ENCODE measurements at places on chromosomes 16 and 17.

DNA sequence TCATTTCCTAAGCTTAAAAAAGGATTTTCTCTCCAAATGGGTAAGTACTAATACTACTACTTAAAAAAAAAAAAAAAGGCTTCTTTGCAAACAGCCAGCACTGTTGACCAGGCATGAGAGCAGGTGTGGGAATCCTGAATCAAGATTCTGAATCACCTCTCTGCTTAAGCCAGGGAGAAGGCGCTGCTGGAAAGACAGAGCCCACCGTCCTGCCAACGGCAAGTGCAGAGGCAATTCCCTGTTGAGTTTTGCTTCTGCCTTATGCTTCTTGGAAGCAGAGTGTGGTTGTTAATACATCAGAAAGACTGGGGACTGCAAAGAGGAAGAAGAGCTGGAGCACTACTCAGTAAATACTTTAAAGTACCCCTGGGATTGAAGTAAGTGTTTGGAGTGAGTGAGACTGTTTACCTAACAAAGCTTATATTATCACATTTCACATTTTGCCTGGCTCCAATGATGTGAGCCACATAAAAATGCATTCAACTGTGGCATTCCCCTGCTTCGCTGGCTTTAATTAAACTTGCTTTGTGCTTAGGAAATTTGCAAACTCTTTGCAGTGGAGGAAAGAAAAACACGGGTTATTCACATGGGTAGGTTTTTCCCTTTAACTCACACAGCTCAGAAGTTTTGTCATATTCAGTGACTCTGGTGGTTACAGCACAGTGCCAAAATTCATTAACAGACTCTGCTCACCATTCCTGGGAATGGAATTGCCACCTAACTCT, 86.0 kb upstream of the KIF2B start:
- DNase-seq = peak; percentile 13

GRCh38 chr17:36523113-36523512, 11.6 kb downstream of the MYO19 start:
- DNase-seq = no peak

DNA sequence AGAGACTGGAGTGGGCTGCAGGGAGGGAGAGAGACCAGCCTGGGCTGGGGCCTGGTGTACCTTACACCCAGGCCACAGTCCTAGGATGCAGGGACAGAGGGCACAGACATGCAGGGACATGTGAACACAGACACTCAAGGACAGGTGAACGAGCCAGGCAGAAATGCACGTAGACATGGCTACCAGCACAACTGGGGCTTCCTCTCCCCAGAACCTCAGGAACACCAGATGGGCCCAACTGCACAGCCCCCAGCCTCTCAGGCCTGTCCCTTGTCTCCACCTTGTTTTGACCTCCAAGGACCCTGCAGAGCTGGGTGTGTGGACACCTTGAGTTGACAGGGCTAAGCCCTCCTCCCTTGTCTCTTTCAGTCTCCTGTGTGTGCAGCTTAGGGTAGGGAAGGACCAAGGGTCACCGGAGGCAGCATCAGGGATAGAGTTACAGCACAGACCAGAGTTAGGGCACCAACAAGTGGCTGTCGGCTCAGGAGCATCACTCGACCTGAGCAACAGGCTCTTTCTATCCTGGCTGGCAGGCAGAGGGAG, 9.2 kb downstream of the SEZ6 start:
- DNase-seq = peak; percentile 30

GRCh38 chr17:73644145-73645049, at the start of gene SDK2:
Gene SDK2, minus strand, starts transcription at chr17:73644445. Its CDS starts 357 bp downstream, at chr17:73644088.
- peak; percentile 61 for DNase-seq

DNA sequence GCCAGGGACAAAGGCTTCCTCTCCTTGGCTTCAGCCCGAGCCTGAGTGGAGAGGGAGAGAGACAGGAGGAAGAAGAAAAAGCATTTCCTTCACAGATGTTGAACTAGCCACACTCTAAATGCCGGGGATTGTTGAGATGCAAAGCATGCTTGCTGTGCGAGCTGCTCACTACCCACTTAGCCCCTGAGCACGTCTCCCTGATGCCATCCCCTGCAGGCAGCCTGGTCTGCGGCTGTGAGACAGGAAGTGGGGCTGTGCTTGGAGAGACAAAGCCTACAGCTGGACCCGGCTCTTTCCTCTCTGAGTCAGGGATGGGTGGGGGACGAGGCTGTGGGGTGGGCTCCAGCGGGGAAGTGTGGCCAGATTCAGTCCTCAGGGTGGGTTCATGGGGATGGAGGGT, 13.7 kb downstream of the WNT9B start:
- DNase-seq = no peak

DNA sequence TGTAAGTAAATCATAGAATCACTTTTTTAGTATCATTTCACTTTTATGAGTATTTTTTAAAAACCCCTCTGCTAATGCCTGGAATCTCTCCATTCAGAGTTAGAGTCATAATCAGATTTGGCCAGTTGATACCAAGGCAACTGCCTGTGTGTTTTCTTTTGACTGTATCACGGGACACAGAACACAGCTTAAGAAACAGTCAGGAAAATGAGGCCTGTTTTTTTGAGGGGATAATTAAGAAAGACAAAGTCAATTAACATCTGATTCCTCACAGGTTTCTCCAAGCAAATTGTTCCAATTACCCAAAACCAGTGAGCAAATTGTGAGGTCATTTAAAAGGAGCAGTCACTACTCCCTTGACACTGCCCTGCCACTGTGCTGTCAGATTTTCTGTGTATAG, 944.5 kb upstream of the SOX9 start:
- DNase-seq = no peak

- DNase-seq = no peak
Measured at GRCh38 chr16:11398136-11398535, 52.9 kb downstream of the RMI2 start.

GRCh38 chr16:79348521-79349306, 251.8 kb downstream of the MAF start:
- no peak for DNase-seq

DNA sequence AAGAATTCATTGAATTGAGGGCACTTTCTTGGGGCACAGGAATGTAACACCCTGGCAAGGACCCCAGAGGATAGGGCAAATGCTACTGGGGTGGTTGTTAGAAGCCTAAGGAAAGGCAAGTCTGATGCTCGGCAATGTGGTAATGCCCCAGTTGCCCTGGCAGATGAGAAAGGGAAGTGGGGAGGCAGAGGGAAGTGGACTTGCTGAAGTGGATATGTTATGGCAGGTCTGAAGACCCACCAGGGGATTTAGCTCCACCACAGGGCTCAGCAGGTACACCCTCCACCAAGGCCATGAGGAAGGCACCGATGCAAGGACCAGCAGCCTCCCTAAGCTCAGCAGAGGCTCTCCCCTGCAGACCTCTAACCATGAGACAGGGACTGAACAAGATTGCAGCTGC, 184.8 kb downstream of the IRX5 start:
- DNase-seq = no peak

DNA sequence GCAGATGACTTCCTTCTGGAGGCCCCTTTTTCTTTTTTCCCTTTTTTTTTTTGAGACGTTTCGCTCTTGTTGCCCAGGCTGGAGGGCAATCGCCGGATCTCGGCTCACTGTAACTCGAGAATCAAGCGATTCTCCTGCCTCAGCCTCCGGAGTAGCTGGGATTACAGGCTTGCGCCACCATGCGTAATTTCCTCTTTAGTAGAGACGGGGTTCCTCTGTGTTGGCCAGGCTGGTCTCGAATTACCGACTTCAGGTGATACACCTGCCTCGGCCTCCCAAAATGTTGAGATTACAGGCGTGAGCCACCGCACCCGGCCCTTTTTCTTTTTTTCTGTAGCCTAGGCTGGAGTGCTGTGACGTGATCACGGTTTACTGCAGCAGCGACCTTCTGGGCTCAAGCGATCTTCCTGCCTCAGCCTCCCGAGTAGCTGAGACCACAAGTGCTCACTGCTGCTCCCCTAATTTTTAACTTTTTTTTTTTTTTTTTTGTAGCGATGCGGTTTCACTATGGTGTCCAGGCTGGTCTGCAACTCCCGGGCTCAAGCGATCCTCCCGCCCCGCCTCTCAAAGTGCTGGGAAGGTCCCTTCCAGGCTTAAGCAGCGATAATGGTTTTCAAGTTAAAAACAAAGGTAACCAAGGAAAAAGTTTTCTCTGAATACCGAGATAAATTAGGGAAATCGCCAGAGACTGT, 956 bp upstream of the IST1 start:
- peak; percentile 50 for DNase-seq

DNA sequence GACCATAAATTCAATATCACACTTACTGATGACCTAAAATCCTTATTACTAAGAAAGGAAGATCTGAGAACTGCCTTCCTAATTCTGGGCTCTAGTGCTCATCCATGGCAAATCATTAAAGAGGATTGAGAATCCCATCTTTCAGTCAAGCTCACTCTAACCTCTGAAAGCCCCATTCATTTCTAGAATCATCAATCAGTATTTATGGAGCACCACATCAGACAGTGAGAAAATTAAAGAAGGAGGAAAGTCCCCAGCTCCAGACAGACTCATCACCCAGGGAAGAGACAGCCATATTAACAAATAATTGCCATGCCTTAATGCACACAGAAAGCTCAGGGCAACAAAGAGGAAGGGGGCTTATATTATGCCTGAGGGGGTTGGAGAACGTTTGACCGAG, 256.1 kb upstream of the SOX9 start:
- no peak for DNase-seq

GRCh38 chr17:7440834-7441195, 1.5 kb downstream of the FGF11 start:
- no peak for DNase-seq

DNA sequence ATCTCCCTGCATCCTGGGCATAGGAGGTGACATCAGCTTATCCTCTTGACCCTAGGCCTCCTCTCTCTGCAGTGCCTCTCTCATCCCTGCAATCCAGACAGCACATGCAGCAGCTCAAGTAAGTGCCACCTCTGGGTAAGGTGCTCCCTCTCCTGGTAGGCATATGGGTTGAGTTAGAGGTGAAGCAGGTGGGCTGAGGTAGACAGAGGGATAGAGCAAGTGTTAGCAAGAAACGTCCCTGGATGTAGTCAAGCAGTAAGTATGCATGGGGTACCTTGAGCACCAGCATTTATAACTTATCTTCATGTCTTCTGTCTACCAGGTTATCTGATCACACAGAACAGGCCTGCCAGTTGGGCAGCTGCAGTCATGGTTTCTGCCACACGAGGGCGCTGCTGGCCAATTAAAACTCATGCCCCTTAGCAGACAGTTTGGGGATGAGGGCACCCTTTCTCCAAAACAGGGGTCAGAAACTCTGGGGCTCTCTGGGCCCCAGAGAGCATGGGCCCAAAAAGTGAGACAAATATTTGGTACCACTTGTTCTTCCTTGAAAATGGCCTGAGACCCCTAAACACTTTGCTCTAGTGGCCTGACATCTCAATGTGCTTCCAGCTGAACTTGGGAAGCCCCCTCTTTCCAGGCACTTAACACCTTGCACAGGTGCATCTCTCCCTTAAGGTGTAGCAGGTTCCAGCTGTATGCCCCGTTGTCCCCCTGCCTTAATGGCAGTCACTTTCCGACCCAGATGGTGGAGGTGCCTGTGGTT, 59.8 kb downstream of the NEUROD2 start:
- DNase-seq = peak; percentile 86

GRCh38 chr16:76226481-76226880, 50.7 kb upstream of the CNTNAP4 start:
- no peak for DNase-seq

- no peak for DNase-seq
Measured at GRCh38 chr17:9181640-9182039, 160.3 kb downstream of the NTN1 start.

DNA sequence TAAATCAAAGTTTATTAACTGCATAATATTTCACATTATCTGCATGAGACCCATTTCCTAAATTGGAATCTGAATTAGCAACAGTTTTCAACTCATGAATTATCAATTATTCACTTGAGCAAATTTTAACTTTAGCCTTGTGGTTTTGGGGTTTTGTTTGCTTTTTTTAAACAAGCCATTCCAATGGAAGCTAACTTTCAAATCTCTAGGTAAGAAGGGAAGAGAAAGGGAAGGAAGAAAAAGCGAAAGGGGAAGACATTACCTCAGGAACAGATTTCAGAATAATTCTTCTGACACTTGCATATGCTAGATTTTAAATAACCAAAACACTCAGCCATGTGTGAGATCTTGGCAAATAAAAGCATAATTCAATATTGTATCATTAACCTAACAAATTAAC, 102.7 kb downstream of the CA4 start:
- DNase-seq = no peak

DNA sequence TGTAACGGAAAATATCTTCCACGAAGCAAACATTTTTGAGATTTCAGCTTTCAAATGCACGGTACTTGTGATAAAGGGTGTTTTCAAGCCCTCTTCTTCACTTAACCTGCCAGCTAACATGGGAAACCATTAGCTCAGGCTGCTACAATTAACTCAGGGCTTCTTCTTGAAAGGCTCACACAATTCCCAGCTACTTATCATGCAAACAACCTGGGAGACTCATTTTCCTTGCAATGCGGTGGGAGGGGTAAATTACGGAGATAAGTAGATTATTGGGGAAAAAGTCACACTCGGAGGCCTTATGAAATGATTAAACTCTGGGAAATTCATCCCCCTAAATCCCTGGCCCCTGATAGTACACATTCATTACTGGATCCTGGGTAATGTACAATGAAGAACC, 266.4 kb downstream of the STX8 start:
- no peak for DNase-seq

DNA sequence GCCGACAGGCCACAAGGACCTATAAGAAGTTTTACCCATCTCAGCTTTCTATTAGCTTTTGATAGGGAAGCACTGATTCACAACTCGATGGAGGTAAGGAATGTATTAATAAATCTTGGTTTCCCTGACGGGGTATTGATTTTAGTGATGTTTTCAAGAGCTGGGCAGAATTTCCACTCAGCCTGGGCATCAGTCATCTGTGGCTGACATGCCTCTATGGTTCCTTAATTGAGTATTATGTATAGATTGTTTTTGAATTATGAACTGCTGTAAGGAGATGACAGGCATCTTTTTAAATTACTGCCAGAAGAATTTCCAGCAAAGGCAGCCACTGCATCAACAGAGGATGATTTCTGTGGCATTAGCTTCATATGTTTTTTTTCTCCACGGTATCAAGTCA, 128.6 kb downstream of the CPPED1 start:
- no peak for DNase-seq

GRCh38 chr17:70109497-70109896, 34.5 kb downstream of the KCNJ16 start:
- no peak for DNase-seq

DNA sequence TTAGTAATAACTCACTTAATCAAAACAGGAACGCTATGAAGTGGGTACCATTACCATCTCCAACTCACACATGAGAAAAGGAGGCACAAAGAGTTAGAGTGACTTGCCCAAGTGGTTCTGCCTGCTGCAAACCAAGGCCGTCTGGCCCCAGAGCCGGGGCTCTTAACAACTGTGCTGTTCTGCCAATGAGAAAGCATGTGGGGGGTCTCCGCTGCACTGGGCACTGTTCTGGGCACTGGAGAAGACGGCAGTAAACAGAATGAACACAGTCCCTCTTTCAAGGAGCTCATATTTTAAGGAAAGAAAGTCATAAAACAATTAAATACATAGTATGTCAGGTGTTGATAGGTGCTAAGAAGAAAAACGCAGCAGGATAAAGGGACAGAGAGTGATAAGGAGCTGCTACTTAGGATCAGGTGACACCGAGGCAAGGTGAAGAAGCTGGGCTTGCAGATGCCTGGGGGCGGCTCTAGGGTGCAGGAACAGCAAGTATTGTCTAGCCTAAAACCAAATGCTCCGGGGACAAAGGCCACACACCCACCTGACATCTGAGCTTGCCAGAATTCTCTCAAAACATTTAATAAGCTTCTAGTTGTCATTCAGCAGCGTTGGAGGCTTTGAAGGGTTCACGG, 6.5 kb downstream of the STX8 start:
- no peak for DNase-seq

GRCh38 chr16:11768849-11769248, 26.2 kb upstream of the TXNDC11 start:
- no peak for DNase-seq

GRCh38 chr17:50465171-50465570, 3.5 kb downstream of the CHAD start:
- DNase-seq = no peak

Data from nephron progenitor cell (in vitro differentiated cells).